ENCODE measurements at places on chromosomes 5 and 9.

- no peak for DNase-seq
These were observed 642.0 kb downstream of the KIF4B start for GRCh38 chr5:155655569-155655968.

DNA sequence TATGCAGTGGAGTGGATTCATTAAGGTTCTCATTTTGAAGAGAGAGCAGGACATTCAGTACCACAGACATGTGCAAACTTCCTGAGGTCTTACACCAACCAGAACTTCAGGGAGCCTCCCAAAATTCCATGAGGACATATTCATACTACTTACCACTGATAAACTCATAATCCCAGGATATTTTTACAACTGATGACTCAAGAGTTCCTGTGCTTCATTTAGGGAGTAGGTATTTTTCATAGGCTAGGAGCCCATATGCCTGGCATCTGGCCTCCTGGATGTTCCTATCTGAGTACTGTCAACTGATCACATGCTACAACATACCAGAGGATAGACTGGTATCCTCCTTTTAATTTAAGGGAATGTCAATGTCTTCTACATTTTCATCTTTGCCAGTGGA is 578.0 kb downstream of the EFNA5 start:
- no peak for DNase-seq

- no peak for DNase-seq
These were observed 27.7 kb downstream of the FGD3 start for GRCh38 chr9:92974761-92975755.

DNA sequence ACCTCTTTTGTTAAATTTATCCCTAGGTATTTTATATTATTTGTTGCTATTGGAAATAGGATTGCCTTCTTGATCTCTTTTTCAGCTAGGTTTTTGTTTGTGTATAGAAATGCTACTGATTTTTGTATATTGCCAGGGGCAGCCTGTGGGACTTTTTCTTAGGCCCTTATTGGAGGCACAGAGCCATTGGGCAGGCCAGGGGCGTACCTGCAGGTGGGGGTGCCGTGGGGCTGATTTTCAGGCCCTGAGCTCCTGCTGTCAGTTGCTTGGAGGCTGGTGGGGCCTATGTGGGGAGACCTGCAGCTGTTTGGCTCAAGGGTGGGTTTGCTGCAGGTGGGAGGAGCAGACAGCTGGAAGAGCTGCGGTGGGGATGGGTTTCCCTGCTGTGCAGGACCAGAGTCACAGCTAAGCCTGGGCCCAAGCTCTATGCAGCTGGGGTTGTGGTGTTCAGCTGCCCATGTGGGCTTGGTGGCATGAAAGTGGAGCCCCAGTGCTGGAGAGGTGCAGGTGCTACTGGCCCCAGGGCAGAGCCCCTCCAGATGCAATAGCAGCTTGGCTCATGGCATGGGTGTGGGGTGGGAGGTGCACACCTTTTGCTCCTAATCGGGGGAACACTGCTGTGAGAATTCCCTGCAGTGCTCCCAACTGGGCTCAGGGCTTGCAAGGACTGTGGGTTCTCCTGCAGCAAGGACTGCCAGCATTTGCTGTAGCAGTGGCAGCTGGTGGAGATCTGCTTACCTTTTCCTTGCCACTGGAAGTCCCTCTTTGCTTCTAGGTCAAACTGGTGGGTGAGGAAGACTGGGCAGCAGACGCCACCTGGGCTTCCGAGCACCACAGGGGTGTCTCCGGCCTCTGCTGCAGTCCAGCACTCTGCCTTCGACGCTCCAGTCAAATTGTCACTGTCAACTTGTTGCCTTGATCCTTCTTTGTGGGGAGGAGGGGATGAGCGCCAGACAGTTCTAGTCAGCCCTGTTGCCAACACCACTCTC is 7.6 kb upstream of the CLPTM1L start:
- no peak for DNase-seq
